Esophagus muscularis mucosa (tissue), 4 donors: ENCODE measurements at places on chromosomes 11 and 22.

GRCh38 chr11:28760676-28761390 is 652.6 kb downstream of the METTL15 start:
- DNase-seq: no peak

- DNase-seq: no peak
Measured at GRCh38 chr11:96827164-96827563, 437.4 kb downstream of the JRKL start.

- DNase-seq: no peak
Measured at GRCh38 chr11:132056689-132057088, 686.3 kb downstream of the NTM start.

DNA sequence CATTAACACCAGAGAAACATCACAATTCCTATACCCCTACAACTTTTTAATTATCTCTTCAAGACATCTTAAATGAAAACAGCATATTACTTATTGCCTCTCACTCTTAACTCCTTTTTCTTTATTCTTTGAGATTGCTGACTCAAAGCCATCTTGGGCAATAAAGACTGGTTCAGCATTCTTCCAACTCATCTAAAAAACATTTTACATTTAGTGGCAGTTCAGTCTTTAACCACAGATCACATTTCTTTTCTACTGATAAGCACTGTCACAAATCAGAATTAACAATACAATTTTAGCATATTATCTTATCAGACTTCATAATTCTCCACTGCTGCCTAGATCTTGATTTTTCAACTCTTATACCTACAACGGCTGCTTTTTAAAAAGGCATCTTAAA is 34.0 kb downstream of the SIK3 start:
- no peak for DNase-seq

GRCh38 chr11:75152090-75152489 is 1.2 kb downstream of the SLCO2B1 start:
- no peak for DNase-seq

- DNase-seq: no peak
Measured at GRCh38 chr11:113202431-113202830, 112.0 kb upstream of the TTC12 start.

DNA sequence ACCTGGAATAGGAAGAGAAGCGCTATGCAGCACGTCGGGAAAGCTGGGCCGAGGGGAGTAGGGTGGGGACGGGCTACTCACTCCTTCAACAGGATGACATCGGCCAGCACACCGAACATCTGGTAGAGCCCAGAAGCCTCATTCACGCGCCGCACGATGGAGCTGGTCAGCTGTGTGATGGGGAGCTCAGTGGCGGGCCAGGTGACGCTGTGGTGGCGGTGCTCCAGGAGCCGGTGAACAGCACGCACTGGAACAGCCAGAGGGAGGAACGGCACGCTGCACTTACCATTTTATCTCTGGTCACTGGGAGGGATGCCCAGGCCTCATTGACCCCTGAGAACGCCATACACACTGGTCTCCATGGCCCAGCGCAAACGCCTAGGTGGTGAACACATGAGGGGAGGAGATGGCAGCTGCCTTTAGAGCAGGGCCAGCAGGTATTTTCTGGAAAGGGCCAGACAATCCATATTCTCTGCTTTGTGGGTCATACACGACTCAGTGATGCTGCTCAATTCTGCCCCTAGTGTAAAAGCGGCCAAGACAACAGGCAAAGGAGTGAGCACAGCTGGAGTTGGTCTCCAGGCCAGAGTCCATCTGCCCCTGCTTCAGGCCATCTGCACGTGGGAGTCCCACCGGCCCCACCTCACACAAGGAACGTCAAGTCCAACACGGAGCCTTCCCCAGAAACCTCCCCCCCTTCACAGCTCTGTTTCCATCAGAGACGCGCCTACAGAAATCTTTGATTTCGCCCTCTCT is 8.8 kb downstream of the FOXRED2 start:
- DNase-seq: no peak
